ENCODE measurements at places on chromosomes 1 and 21.
A peak's percentile ranks its signal among the peaks of the same experiment; 100 is the strongest.

DNA sequence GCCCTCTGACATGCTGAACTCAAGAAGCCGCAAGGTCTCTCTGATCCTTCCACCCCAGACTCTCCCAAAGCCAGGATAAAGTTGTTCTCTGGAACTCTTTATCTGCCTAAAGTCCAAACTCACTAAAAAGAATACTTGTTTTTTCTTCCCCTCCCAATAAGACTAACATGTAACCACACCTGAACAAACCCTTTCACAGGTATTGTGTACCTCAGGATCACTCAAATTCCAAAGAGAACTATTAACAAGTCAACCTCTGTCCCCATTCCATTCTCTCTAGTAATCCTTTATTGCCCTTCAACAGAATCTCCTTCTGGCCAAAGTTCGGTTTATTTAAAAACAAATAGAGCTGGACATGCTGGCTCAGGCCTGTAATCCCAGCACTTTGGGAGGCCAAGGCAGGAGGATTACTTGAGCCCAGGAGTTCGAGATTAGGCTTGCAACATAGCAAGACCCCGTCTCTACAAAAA is 4.1 kb upstream of the TOE1 start:
- DNase-seq, result no peak

GRCh38 chr1:227397354-227397978 is 79.2 kb upstream of the CDC42BPA start:
- no peak for DNase-seq

DNA sequence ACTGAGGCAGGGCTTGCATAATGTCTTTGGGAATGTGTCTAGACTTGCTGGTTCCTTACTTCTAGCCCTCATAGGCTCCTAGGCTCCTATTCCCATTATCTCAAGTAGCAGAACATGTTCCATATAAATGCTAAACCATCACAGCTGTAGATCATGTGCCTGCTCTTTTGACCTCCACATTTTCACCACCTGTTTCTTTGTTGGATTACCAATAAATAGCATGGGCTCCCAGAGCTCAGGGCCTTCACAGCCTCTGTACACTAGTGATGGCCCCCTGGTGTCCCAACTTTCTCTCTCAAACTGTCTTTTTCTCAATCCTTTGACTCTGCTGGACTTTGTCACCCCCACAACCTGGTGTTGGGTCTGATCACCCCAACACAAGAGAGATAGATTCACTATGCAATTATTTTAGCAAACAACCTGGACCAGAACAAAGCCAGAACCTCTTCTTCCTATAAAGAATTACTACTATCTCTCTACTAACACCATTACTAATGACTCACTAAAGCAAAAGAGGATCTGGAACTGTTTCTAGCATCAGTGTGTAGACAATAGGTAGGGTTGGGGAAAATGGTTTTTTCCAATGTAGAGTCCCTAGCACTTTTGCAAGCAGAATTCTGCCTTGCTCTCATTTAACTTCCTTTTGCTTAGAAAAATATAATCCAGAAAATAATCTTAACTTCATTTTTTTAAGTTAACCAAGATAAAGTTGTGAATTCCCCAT is 51.7 kb downstream of the WLS start:
- DNase-seq, result no peak

GRCh38 chr1:11273595-11274234 is 717 bp downstream of the UBIAD1 start:
- no peak for DNase-seq

GRCh38 chr1:117606649-117607430 is 992 bp downstream of the TENT5C start:
- DNase-seq, result peak; percentile 36

DNA sequence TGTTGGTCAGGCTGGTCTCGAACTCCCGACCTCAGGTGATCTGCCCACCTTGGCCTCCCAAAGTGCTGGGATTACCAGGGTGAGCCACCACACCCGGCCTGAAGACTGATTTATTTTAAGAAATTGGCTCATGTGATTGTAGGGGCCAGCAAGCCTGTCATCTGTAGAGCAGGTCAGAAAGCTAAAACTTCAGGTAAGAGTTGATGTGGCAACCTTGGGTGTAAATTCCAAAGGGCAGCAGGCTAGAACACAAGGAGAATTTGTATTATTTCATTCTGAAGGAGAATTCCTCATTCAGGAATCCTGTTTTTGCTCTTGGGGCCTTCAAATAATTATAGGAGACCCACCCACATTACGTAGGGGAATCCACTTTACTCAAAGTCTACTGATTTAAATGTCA is 728.7 kb downstream of the LTN1 start:
- DNase-seq, result no peak

GRCh38 chr1:229037806-229038405 is 233.0 kb upstream of the RAB4A start:
- no peak for DNase-seq

- DNase-seq, result no peak
Measured at GRCh38 chr1:170307426-170307825, 161.7 kb downstream of the NTMT2 start.

DNA sequence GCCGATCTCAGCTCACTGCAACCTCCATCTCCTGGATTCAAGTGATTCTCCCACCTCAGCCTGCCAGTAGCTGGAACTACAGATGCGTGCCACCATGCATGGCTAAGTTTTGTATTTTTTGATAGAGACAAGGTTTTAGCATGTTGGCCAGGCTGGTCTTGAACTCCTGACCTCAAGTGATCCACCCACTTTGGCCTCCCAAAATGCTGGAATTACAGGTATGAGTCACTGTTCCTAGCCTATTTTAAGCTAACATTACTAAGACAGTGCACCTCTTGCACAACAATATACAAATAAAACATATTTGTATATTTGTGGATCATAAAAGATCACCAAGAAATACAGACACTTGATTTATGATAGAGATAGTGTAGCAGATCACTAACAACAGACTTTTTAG is 139.1 kb downstream of the DUSP10 start:
- no peak for DNase-seq

- peak; percentile 4 for DNase-seq
Measured at GRCh38 chr1:183989078-183989577, 48.4 kb downstream of the COLGALT2 start.

All from stimulated activated CD4-positive, alpha-beta T cell treated with anti-CD3 and anti-CD28 coated beads, Interleukin-4, amount 100 ng/mL, for 48 hours (primary cell).